HFFc6 (cell line): ENCODE measurements at places on chromosomes 2 and 18.

- DNase-seq, result no peak
These were observed 440.9 kb downstream of the ZEB2 start for GRCh38 chr2:144078802-144079724.

- peak; percentile 68 for DNase-seq
These were observed 272.6 kb upstream of the ERBB4 start for GRCh38 chr2:212811036-212811805.

- no peak for DNase-seq
These were observed 12.8 kb upstream of the GLS start for GRCh38 chr2:190867832-190868231.

DNA sequence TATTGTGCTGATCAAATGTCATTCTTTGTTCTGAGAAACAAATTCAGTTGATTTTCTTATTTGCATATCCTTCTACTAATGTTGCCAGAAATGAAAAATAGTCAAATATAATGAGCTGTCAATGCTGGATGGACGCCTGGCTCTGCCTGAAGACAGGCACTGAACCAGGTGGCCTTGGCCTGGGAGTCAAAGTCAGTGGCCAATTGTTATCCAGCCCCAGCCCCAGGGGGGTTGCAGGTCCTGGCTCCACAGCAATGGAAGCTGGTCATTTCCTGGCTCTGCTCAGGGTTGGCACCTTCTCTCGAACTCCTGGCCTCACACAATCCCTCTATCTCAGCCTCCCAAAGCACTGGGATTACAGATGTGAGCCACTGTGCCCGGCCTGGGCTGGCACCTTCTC is 176.8 kb upstream of the GLI2 start:
- no peak for DNase-seq

DNA sequence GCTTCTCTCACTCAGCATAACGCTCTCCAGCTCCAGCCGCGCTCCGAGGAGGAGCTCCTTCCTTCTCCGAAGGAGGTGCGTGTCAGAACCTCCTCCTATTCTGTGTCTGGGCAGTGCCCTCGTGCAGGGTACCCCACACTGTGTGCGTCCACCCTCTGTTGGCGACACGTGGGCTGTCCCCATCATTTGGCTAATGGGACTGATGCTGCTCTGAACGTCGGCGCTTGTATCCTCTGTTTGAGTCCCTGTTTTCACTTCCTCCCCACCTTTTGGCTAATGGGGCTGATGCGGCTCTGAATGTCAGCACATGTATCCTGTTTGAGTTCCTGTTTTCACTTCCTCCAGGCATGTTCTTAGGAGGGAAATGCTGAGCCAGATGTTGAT is 22.2 kb downstream of the KCNG2 start:
- DNase-seq, result no peak

DNA sequence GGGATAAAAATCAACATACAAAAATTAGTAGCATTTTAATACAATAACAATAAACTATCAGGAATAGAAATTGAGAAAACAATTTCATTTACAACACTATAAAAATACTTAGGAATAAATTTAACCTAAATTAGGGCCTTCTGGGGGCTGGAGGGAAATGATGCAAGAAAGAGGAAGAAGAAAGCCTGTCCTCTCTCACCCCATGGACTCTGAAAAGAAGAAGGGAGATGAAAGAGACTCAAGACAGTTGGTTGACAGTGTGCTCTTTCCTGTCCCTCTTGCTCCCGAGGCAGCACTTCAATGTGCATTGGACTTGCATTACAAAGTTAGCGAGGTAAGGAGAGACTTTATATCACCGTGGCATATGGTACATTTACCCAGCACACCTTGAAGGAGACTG is 88.5 kb downstream of the VAPA start:
- DNase-seq, result no peak

- no peak for DNase-seq
These were observed 14.3 kb downstream of the C2orf76 start for GRCh38 chr2:119352357-119352756.
